Breast epithelium (tissue), 4 donors: ENCODE measurements at places on chromosomes 2 and 18. TPM values are rescaled to one million over a fixed set of nuclear protein-coding genes. Genes with fewer than 3 reads are reported as not detected.

Gene CGREF1
- 3.4 TPM for total RNA-seq

Gene B3GNT7
- 2.3 TPM for total RNA-seq

DNA sequence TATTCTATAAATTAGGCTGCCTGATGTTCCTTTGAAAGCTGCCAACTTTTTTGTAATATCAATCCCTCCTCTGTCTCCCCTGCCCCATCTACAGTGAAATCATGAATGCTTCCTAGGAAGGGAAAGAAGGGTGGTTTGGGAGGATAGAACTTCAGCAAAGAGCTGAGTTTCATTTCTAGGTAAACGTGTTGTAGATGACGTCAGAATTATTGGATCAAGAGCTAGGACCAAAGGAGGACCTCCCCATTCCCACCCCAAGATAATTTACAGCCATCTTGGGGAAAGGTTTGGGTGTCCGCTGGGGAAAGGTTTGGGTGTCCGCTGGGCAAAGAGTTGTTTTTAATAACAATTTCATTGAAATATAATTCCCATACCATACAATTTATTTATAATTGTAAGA, 11.2 kb upstream of the ANKRD53 start:
- H3K4me1 ChIP-seq: no peaks in the 10 kb centered on the region
- no peaks in the 10 kb centered on the region for H3K36me3 ChIP-seq
- no peak overlapping the region for H3K27ac ChIP-seq
- H3K27me3 ChIP-seq: no peaks in the 10 kb centered on the region
- no peak overlapping the region for H3K4me3 ChIP-seq

- H3K4me1 ChIP-seq: no peaks in the 10 kb centered on the region
- H3K27me3 ChIP-seq: no peaks in the 10 kb centered on the region
- H3K36me3 ChIP-seq: no peaks in the 10 kb centered on the region
- H3K27ac ChIP-seq: no peak overlapping the region
- no peak for DNase-seq
- H3K4me3 ChIP-seq: no peak overlapping the region
Observed at GRCh38 chr2:198327526-198327925, 523.1 kb downstream of the PLCL1 start.

Gene NGEF
- total RNA-seq: 1.6 TPM

DNA sequence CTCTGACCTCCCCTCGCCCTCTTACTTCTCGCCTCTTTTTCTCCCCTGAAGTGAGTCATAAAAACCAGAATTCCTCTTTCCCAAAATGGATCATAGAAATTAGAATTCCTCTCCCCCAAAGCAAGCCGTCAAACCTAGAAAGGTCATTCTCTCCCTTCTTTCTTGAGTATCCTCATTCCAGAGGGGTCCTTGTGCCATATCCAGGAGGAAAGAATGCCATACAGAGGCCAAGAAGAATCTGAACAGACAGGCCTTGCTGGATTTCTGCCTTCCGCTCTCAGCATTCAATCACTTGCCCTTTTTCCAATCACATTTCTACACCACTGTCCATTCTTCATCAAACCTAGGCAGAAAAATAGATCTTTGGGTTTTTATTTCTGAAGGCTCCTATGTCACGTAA, 31.1 kb upstream of the MAPK4 start:
- DNase-seq: no peak
- no peak overlapping the region for H3K4me3 ChIP-seq
- H3K27me3 ChIP-seq: no peaks in the 10 kb centered on the region
- no peak overlapping the region for H3K27ac ChIP-seq

- no peak overlapping the region for H3K27ac ChIP-seq
- H3K36me3 ChIP-seq: no peaks in the 10 kb centered on the region
- no peaks in the 10 kb centered on the region for H3K27me3 ChIP-seq
- no peak overlapping the region for H3K4me3 ChIP-seq
- no peaks in the 10 kb centered on the region for H3K4me1 ChIP-seq
Observed at GRCh38 chr2:43853141-43854081, 14.6 kb downstream of the ABCG8 start.

Gene ERICH2
- not detected for total RNA-seq

- H3K36me3 ChIP-seq: no peaks in the 10 kb centered on the region
- no peak overlapping the region for H3K27ac ChIP-seq
- H3K4me3 ChIP-seq: no peak overlapping the region
- H3K27me3 ChIP-seq: no peaks in the 10 kb centered on the region
Observed at GRCh38 chr2:211114826-211115455, 558.5 kb downstream of the CPS1 start.

DNA sequence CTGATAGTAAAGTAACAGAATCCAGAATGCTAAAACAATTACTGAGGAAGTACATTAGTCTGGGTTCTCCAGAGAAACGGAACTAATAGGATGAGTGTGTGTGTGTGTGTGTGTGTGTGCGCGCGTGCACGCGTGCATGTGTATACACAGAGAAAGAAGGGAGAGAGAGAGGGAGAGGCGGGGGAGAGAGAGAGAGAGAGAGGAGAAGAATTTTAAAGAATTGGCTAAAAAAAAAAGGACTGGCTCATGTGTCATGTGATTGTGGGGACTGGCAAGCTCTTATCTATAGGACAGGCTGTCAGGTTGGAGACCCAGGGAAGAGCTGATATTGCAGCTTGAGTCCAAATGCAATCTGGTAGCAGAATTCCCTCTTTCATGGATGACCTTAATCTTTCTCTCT, 976.2 kb upstream of the CDH2 start:
- no peak overlapping the region for H3K4me3 ChIP-seq
- H3K36me3 ChIP-seq: no peaks in the 10 kb centered on the region
- H3K4me1 ChIP-seq: no peaks in the 10 kb centered on the region

DNA sequence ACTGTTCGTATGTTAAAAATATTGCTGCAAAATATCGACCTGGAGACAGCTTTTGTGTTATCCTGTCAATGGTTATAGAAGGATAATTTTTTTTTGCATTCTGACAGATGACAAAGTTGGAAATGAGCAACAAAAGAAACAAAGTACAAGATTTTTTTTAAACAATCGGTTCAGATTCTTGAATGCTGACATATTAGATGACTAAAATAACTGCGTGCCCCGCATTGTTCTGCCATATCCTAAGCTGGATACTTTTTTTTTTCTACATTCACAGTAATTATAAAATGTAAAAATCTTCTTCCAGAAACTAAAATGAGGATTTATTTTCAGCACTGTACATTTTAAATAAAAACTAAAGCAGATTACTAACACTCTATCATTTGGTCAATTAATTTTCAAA, 67.1 kb downstream of the ABCG8 start:
- H3K4me1 ChIP-seq: no peaks in the 10 kb centered on the region
- no peak overlapping the region for H3K4me3 ChIP-seq
- H3K27me3 ChIP-seq: no peaks in the 10 kb centered on the region
- H3K36me3 ChIP-seq: no peaks in the 10 kb centered on the region

- H3K4me3 ChIP-seq: no peak overlapping the region
- H3K27ac ChIP-seq: no peak overlapping the region
- no peaks in the 10 kb centered on the region for H3K27me3 ChIP-seq
- no peak for DNase-seq
Observed at GRCh38 chr2:11389551-11390398, 45.3 kb upstream of the ROCK2 start.

- DNase-seq: peak; percentile 63
- H3K36me3 ChIP-seq: no peaks in the 10 kb centered on the region
- peaks cover 6% of the 10 kb centered on the region for H3K4me1 ChIP-seq
Observed at GRCh38 chr2:46461011-46461674, 18.2 kb upstream of the TMEM247 start.
